ENCODE measurements at places on chromosomes 4 and X.
A peak's percentile ranks its signal among the peaks of the same experiment; 100 is the strongest.

- no peak for DNase-seq
Measured at GRCh38 chr4:128311659-128312403, 24.2 kb upstream of the PGRMC2 start.

DNA sequence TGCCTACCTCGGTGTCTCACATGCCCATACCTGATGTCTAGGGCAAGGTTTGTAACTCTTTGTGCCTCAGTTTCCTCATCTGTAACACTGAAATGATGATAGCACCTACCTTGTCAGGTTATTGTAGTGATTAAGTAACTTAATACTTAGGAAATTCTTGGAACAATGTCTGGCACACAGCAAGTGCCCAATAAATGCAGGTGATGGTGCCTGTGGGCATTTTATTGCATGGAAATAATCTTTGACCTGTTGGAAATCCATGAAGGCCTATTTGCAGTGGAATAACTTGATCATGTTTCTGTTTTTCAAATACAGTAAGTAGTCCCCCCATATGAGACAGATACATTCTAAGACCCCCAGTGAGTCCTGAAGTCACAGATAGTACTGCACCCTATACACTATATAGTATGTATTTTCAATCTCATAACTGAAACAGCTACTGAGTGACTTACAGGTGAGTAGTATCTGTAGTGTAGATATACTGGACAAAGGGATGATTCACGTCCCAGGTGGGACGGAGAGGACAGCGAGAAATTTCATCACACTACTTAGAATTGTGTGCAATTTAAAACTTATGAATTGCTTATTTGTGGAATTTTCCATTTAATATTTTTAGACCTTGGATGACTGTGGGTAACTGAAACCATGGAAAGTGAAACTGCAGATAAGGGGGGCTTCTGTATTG, 42.1 kb downstream of the AFF1 start:
- DNase-seq, result no peak

GRCh38 chr4:17093481-17093880, 195.0 kb upstream of the LDB2 start:
- no peak for DNase-seq

- no peak for DNase-seq
Measured at GRCh38 chr4:138918169-138918869, 97.3 kb upstream of the NOCT start.

- DNase-seq, result no peak
Measured at GRCh38 chrX:123797543-123798447, 62.1 kb upstream of the XIAP start.

- no peak for DNase-seq
Measured at GRCh38 chrX:13254870-13255269, 65.0 kb downstream of the ATXN3L start.

GRCh38 chr4:64682946-64683345, 273.7 kb upstream of the TECRL start:
- no peak for DNase-seq

- DNase-seq, result peak; percentile 81
Measured at GRCh38 chrX:2691543-2692220, 587 bp downstream of the CD99 start.

DNA sequence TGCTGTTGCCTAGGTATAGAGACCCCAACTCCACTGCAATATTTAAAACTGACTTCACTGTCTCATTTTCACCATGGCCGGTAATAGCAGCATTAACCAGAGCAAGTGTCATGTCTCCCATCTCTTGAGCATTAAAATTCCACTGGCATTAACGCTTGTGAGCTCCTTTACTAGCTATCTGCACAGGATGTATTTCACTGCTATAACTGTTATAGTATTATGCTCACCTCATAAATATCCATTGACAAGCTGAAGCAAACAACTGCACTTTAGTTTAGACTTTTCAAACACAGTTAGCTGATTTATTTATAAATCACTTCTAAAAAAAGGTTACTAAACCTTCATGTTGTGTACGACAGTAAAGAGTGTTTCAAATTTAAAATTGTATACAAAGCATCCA, 157.8 kb downstream of the ANTXR2 start:
- no peak for DNase-seq

DNA sequence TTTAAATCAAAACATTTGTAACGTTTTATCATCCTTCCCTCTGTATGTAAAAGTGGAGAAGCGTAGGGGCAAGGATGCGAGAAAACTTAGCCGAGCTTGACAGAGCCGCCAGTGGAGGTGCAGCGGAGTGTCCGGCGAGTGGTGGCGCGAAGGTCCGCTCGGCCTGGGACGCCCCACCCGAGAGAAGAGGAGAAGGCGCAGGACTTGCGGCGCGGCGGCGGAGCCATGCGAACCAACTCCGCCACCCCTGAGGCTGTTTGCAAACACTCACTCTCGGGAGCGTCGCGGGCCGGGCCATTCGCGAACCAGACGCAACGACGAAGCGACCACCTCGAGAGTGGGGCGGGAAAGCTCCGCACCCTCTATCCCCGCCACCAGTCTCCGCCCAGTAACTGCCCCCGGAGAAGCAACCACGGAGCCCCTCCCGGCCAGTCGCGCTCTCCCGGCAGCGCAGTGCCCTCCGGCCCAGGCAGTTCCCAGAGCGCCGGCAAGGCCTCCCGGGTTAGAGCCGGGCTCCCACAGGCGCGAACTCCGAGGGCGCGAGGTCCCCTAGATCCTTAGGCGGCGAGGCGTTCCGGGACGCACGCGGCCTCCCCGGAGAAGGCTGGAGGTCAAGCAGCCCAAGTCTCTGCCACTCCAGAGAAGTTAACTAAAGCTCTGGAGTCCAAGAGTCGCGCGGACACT, 2.3 kb upstream of the MAB21L2 start:
- DNase-seq, result no peak

DNA sequence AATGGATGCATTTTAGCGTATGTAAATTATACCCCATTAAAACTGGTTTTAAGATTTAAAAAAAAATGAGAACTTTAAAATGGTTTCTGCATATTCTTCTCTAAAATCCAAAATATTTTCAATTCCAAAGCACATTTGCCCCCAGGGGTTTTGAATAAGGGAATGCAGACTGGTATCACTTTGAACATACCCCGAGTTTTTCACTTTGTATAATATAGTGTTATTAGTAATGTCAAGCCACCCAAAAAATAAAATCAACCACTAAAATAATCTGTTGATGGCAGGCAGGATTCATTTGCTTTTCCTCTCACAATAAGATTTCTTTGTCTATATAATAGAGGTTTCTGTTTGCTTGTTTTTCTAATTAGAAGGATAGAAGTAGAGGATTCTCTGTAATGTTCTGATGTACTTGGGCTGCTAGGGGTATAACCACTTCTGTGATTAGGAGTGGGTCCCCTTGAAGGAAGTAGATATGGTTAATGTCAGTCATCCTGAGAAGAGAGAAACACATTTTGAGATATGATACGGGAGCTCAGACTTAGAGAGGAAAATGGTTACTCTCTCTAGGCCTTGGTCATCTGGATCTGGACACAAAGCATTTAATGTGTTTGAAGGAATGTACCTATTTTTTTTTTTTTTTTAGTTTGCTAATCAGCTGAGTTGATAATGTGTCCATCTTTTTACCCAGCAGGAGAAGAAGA, 9.3 kb upstream of the LIN54 start:
- DNase-seq, result no peak

DNA sequence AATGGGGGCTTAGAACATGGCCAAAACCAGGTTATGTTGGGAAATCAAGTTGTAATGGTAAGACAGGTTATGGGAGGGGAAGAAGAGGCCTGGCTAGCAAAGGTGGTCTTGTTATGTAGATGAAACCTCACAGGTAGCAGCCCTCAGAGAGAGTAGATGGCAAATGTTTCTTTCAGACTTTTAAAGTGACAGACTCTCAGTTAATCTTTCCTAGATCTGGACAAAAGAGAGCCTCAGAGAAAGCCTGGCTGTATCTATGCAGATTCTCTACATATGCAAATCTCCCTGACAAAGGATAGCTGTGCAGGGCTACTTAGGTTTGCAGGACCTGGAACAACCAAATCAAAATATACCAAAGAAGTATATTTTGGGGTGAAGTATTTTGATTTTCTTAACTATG, 284.1 kb upstream of the AMOT start:
- DNase-seq, result no peak

GRCh38 chr4:56958111-56958517, 19.3 kb downstream of the NOA1 start:
- DNase-seq, result peak; percentile 86

DNA sequence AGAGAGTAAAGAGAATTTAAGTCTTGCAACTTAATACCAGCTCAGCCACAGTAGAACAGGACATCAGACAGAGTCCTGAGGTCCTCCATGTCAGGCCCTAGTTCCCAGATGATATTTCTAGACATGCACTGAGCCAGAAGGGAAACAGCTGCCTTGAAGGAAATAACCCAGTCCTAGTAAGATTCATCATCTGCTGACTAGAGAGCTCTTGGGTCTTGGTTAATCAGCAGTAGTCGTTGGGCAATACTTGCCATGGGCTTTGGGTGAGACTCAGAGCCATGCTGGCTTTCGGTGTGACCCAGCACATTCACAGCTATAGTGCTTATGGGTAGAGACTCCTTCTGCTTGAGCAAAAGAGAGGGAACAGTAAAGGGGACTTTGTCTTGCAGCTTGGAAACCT, 379.1 kb downstream of the AR start:
- no peak for DNase-seq

- no peak for DNase-seq
Measured at GRCh38 chr4:40562208-40562607, 67.5 kb downstream of the RBM47 start.

- no peak for DNase-seq
Measured at GRCh38 chr4:122576261-122577188, 44.3 kb downstream of the IL21 start.

GRCh38 chrX:119417842-119418241, 18.7 kb downstream of the SLC25A43 start:
- DNase-seq, result no peak

DNA sequence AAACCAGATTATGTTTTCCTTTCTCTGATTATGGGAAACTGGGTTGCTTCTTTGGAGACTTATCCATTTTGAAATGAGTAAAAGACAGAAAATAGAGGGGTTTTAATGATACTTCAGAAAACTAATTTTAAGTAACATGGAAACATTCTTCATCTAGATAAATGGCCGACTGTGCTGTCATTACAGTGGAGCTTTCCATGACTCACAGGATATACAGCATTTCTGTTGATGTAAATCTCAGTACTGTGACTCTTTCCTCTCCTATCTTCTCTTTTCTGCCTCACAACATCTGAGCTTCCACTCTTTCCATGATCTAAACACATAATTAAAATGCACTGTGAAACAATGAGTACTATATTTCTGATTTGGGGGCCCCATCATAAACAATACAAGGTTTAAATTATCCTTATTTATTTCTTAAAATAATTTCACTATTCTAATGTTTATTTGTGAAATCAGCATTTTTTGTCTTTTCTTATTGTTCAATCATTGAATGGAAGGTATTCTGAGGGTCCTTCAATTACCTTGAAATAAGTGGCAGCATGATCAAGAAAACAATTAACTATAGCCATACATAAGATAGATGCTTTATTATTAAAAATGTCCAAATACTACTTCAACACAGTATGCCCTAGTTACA, 19.3 kb downstream of the SEC24D start:
- no peak for DNase-seq

DNA sequence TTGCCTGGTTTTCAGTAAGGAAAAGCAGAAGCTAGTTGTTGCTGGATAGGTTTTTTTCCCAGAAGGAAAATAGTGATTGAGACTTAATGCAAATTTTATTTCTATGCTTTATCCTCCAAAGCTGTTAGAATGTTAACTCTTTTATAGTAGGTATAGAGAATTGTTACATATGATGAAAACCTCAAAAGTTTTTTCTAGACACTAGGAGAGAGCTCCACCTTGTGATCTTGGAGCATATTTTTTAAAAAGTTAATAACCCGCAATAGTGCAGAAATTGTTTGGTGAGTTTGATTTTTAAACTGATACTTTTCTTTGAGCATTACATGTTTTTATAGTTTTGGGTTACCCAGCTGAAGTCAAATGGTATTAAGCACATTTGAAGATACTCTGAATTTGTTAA, 56.5 kb downstream of the STAG2 start:
- no peak for DNase-seq

GRCh38 chrX:11666164-11666563, 444 bp upstream of the ARHGAP6 start:
- no peak for DNase-seq

DNA sequence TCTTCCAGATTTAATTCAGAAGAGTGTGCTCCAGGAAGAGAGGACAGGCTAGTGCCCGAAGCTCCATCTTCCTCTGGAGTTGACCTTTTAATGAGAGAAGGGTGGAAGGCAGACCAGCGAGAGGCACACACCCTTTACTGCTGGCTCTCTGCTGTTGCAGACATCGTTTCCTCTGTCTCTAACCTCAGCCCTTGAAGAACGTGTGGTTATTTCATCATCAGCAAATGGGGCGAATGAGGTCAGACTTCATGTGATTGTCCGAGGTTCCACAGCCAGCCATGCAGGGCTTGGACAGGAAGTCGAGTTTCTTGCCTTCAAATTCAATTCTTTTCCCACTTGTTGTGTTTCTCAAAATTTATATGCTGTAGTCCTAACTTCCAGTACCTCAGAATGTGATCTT, 155.2 kb upstream of the MSX1 start:
- no peak for DNase-seq

GRCh38 chr4:150395872-150396271, 186.1 kb upstream of the MAB21L2 start:
- no peak for DNase-seq

DNA sequence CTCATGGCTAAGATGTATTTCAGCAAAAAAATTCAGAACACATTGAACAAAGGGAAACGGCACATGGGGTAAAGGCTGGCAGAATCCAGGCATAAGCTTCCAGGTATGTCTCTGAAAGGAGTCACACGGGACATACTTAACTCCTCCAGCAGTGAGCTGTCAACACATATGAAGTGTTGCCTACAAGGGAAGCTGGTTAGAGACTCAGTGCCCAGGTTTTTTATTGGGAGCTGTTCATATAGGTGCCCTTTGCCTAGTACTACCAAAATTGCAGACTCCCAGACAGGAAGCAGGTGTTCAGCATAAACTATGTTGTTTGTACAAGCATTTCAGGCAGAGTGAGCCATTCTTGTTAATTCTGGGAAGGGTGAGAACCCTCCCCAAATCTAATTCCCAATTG, 77.4 kb upstream of the PUDP start:
- DNase-seq, result no peak
